ENCODE measurements at places on chromosomes 1 and 21.

GRCh38 chr1:9629445-9630201 lies 21.9 kb upstream of the PIK3CD start:
- no peak for DNase-seq

GRCh38 chr1:94398356-94398755 lies 19.8 kb upstream of the ABCD3 start:
- DNase-seq, result no peak

DNA sequence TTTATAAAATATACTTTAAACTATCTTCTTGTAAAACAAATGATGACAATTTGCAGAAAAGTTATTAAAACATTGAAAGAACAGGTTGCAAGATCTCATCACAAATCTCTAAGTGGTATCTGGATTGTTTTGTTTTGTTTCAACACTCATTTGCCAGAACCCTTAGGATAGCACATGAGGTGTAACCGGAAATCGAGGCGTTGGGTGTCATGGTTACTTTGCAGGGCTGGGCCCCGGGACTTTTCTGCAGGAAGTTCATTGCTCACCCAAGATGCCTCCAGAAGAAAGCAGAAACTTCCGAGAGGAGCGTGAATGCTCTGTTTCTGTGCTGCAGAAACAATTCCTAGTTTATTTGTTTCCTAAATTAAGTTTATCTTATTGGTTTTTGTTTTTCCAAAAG lies 2.5 kb downstream of the DISC1 start:
- no peak for DNase-seq

- no peak for DNase-seq
Measured at GRCh38 chr1:31238612-31238985, 1.1 kb downstream of the NKAIN1 start.

DNA sequence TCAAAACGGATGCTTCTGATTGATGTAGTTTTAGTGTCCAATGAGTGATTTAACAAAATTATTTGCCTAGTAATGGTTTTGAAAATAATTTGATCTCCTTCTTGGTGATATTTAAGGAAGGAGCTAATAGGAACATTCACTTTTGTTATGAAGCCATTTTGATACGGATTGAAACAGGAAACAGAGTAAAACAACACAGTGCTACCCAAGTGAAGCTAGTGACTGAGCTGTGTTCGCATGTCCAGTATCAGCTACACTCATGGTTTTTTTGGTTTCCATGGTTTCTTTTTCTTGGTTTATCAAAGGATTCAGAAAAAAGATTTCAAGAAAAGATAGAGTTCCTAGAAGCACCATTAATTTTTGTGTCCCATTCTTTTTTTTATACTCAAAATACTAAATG lies 40.1 kb upstream of the PLEKHO1 start:
- DNase-seq, result no peak
